ENCODE measurements at places on chromosomes 5 and 9. TPM values are rescaled to one million over a fixed set of nuclear protein-coding genes. Genes with fewer than 3 reads are reported as not detected.
A peak's percentile ranks its signal among the peaks of the same experiment; 100 is the strongest.

GRCh38 chr9:72930828-72931227 is 22.0 kb downstream of the ALDH1A1 start:
- no peak for DNase-seq

DNA sequence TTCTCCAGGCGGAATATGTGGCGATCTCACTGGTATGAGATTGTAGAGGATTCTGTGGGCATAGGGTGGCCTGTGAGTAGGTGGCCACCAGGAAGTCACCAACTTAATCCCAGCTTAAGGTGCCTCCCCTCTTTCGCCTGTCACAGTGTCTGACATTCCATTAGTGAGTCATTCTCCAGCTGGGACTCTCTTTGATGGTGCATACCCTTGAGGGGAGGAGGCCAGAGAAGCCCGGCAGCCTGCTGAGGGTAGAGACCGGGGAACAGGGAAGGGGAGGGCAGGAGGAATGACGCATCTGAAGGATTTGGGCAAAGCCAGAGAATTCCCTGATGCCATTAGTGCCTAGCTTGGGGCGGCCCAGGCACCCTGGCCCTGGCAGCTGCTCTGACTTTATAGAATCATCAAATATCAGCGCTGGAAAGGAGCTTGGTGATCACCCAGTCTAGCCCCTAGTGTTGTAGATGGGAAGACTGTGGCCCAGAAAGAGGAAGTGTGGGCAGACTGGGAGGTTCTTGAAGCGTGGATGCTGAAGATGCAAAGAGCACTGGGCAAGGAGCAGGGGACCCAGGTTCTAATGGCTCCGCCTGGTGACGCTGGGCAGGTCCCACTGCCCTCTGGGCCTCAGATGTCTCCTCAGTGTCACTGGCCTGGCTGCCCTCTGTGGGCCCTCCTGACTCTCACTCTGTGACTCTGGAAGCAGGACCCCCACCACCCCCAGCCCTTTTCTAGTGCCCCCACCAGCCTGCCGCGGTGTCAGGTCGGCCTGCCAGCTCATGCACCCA is 41.4 kb downstream of the DAB2IP start:
- DNase-seq: peak; percentile 83

DNA sequence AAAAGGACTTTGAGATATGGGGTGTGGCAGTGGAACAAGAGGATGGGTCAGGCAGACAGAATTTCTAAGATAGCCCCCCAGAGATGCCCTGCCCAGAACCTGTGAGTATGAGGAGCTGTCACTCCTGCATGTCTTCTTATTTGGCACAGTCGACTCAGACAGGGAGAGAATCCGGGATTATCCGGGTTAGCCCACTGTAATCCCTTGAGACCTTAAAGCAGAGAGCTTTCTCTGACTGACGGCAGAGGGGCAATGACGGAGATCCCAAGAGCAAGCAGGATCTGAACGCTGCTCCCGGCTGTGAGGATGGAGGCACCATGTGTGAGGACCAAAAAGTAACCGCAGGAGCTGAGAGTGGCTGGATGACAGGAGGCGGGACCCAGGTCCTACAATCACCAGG is 8.8 kb upstream of the NHP2 start:
- DNase-seq: no peak

GRCh38 chr9:20408513-20408912 is 213.8 kb downstream of the MLLT3 start:
- DNase-seq: peak; percentile 31

The C9orf50 gene
- not detected for total RNA-seq

DNA sequence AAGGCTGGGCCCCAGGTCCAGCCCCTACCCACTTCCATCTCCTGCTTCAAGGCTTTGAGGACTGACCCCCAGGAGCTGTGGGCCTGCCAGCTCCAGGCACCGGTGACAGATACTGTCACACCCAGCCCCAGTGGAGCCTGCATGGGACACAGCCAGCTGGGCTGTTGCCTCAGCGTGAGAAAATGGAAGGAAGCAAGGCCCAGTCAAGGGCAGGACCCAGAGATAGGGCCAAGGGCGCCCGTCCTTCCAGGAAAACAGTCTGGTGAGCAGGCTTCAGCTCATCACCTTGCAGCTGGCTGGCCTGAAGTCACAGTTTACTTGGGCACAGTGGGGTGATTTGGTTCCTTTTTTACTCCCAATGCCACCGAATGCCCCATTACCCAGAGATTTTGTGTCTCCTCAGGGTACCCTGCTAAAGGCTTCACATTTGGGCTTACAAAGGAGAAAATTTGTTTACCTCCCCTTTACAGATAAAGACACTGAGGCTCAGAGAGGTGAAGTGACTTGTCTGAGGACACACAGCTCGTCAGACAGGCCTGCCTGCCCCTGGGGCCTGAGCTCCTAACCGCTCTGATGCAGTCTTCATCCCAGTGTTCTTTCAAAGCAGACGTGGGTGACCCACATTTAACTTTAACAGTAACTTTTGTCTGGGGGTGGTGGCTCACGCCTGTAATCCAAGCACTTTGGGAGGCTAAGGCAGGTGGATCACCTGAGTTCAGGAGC is 21.5 kb upstream of the WDR38 start:
- DNase-seq: no peak

- DNase-seq: no peak
These were observed 10.1 kb upstream of the RNF183 start for GRCh38 chr9:113313261-113313660.

DNA sequence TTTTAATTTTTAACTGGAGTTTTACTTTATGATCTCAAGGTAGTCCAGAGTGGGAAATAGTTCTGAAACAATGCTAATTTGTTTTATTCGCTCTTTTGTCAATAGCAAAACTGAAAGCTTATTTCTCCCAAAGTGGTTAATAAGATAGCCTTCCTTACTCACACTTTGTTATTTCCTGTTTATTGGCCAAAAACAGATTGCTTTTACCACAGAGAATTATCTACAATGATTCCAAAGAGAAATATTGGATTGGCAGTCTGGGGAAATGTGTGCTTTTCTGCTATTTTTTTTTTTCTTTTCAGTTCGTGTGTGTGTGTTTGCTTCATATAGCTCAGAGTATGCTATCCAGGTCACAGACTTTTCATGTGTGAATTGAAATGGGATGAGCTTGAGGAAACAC is 756.7 kb upstream of the RGMB start:
- DNase-seq: no peak

The ACTBL2 gene
- total RNA-seq: 0.16 TPM

The RGS3 gene
- total RNA-seq: 76.8 TPM

DNA sequence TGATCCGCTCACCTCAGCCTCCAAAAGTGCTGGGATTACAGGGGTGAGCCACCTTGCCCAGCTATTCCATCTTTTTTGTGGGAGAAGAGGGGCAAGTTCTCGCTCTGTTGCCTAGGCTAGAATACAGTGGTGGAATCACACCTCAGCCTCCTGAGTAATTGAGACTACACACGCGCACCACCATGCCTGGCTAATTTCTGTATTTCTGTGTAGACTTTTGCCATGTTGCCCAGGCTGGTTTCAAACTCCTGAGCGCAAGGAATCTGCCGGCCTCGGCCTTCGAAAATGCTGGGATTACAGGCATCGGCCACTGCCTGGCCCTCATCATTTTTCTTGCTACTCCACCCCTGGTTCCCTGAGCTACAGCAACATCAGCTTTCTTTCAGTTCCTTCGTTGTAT is 2.8 kb upstream of the NOL6 start:
- DNase-seq: no peak

- DNase-seq: no peak
These were observed 23.9 kb downstream of the PIK3R1 start for GRCh38 chr5:68239487-68239886.

DNA sequence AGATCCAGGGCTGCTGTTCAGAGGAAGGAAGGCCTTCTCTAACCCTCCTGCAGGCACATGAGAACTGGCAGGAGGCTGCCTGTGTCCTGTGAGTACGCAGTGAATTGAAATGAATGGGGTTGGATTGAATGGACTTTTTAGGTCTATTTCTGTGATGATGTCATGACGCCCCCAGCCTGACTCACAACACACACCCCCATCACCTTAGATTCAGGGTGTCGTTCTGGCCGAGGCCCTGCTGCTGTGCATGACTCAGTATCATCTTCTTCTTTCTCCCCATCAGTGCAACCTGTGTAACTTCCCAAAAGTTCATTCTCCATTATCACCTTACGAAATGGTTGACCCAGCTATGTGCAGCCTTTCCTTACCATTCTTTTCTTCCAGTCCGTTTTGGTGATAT is 5.4 kb downstream of the PCAT7 start:
- DNase-seq: no peak

DNA sequence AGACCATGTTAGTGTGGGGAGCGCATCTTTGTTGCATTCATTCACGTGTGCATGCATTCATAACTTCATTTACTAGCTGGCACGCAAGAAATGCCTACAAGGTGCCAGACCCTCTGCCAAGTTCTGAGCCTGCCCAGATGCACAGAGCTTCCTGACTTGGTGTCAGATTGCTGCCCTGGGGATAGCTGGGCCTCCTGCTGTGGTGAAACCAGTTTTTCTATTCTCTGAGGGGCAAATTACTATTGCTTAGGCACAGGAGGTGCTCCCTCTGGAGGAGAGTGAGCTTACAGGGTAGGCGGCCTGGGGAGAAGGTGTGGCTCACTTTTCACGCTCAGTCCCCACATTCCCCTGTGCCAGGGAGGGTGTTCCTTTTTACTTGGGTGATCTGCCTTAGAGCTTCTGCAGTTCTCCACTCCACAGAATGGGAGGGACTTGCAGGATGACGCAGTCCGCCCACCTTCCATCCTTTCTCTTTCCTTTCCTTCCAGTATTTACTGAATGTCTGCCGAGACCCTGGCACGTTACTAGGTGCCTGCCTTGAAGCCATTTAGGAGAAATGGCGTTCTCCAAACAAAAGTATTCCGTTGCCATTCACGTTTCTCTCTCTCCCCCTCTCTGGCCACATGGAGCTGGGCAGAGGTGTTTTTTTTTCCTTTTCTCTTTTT is 27.9 kb upstream of the CTNNA1 start:
- DNase-seq: peak; percentile 52

DNA sequence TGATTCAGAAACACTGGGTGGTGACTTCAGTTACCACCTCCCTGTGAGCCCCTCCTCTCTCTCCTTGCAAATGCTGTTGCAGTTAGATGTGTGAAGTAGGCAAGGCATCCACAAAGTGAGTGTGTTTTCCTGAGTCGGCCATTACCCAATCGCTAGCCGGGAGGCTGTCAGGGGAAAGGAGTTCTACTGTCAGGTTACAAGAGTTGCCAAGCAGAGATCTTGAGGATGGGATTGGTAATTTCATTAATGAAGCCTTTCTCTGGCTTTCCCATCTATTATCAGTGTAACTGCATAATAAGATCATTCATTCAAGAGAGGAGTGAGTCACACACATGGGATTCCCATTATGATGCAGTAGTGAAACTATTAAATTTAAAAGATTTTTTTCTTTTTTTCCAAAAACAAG is 106.9 kb downstream of the GLDC start:
- no peak for DNase-seq

GRCh38 chr5:113520429-113520828 is 6.9 kb downstream of the YTHDC2 start:
- no peak for DNase-seq

DNA sequence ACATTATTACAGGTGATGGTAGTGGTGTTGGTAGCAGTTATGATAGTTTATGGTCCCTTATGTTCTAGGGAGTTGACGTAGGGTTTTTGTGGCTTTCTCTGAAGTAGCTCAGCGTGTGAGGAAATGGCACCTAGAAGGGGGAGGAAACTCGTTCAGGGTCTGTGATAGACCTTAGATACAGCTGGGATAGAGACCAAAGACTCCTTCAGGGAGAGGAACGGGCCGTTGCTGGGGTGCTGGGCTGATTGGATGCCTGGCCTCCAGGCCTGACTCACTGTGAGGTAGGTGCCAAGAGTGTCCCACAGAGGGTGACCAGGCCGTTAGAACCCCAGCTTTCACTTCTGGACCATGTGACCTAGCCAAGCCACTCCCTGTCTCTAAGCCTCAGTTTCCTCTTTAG is 96.6 kb downstream of the DAB2IP start:
- DNase-seq: no peak

DNA sequence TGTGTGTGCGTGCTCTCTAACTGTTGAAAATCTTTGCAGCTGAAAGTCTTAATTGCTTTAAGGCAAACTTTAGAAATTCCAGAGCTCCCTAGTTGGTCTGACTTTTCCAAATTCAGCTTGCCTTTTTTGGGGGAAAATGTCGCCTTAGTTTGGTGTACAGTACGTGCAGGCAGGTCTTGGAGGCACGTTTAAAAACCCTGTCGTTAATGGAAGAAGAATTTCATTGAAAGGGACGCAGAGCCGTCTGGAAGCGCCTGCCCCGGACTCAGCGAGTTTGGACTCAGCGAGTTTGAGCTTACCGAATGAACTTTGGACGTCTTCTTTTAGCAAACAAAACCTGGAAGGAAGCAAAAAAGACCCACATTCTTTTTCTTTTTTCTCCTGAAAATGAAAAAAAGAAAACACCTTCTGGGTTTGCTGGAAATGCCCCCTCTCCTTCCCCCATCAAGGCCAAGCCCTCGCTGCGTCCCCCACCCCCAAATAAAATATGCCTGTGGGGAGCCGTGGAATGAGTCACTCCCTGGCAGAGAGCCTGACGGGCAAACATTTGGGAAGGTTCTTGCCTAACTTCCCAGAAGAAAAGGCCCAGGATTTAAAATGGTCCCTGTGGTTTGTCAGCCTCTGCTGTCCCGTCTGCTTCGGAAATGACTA is 1.5 kb downstream of the NEK6 start:
- peak; percentile 73 for DNase-seq

DNA sequence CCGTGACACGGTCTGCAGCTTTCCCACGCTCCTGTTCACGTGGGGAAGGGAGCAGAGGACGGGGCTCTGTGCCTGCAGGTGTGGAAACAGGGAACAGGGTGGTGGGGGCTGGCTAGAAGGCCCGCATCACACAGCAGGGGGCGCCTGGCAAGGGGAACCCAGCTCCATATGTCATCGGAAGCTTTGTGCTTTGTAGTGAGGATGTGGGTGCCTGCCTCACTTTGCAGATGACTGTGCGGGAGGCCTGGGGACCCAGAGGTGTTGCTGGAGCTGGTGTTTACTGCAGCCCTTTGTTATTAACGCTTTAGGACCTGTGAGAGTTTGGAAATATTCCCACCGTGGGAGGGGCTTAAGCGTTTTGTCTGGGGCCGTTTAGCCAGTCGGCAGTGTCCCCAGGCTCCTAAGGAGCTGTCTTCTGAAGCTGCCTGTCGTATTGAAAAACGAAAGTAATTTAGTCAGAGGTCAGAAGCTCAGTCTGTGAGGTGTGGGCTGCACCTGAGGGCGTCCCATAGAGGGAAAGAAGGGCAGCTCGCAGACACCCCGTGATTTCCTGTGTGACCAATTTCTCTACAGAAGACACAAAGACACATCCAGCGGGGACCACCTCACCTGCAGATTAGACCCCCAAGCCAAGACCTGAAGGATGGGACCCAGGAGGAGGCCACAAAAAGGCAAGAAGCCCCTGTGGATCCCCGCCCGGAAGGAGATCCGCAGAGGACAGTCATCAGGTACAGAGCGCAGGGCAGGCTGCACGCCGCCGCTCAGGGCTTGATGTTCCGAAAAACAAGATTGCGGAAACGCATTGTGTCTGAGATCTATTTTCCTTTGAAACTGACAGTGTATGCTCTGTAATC is 9.1 kb downstream of the MAN1B1 start:
- no peak for DNase-seq

GRCh38 chr9:125841444-125841843 is 94.3 kb downstream of the PBX3 start:
- no peak for DNase-seq

GRCh38 chr5:153256-153655 is 38.0 kb upstream of the LRRC14B start:
- DNase-seq: no peak
